Pancreas (tissue), 10 donors: ENCODE measurements at places on chromosomes 11 and 22. TPM values are rescaled to one million over a fixed set of nuclear protein-coding genes. Genes with fewer than 3 reads are reported as not detected.

DNA sequence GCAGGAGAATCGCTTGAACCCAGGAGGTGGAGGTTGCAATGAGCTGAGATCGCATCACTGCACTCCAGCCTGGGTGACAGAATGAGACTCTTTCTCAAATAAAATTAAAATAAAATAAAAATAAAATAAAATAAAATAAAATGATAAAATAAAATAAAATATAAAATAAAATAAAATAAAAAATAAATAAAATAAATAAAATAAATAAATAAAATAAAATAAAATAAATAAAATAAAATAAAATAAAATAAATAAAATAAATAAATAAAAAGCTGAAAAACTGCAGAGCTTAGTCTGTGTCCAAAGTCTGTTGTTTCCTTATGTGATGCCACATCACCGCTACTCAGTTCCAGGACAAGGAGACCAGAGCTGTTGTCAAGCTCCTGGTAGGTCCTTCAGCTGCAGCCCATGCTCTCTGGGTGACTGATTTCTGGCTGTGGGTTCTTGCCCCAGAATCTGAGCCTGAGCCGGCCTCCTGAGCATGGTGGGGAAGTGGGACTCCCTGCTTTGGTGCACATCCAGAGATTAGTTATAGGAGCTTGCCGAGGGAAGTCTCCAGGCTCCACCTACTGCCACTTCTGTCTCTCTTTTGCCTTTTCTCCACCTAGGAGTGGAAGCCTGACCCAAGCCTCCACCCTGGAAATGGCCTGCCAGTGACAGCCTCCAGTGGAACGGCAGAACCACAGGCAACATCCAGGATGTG is 31.3 kb upstream of the ADA2 start:
- DNase-seq: no peak

DNA sequence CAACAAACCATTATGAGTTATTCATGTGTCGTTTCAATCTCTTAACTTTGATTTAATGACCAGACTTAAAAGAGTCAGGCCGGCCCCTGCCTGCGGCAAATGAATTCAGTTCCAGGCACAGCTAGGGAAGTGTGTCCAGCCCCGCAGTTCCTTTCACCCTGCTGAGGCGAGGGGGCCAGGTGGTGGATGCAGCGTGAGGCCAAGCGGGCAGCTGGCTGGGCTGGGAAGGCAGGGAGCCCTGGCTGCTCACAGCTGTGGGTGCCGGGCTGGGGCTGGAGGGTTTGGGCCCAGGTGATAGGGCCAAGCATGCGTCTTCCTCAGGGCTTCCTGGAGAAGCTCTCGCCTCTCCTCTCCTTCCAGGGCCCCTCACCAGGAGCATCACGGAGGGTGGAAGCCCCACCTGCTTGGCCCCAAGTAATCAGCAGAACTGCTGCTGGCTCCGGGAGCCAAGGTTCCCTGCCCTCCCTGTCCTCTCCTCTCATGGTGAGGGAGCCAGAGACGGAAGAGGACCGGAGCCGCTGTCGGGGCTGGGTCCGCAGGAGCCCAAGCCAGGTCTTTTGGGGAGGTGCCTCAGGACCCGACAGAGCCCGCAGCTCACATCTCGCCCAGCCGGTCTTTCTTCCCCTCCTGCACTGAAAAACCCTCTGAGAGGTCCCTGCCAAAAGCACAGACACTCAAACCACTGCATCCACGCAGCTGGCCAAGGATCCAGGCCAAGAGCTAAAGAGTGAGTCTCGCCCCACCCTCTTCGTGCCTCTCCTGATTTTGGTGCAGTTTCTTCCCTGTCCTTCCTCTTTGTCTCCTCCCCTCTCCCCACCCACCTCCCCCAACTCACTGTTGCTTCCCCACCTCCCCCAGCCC is 97.0 kb downstream of the ST3GAL4 start:
- no peak for DNase-seq

- DNase-seq: peak; percentile 12
These were observed 19.9 kb upstream of the FAT3 start for GRCh38 chr11:92204731-92205130.

- no peak for DNase-seq
These were observed 12.8 kb upstream of the PTPN5 start for GRCh38 chr11:18804199-18804999.

The ESAM gene
- 27.1 TPM for polyA plus RNA-seq

The NCR3LG1 gene
- polyA plus RNA-seq: 0.85 TPM
